ENCODE measurements at places on chromosomes 1 and 21. TPM values are rescaled to one million over a fixed set of nuclear protein-coding genes. Genes with fewer than 3 reads are reported as not detected.

The ACP6 gene
- 7.5 TPM for total RNA-seq

The HSD3B1 gene
- not detected for total RNA-seq

The ATP13A2 gene
- total RNA-seq, result 39.2 TPM

The CASQ2 gene
- total RNA-seq, result 3.8 TPM

The RAB29 gene
- 18.0 TPM for total RNA-seq

The FCRL4 gene
- not detected for total RNA-seq

All from ascending aorta (tissue), 2 donors.